ENCODE measurements at places on chromosomes 13 and 19.

DNA sequence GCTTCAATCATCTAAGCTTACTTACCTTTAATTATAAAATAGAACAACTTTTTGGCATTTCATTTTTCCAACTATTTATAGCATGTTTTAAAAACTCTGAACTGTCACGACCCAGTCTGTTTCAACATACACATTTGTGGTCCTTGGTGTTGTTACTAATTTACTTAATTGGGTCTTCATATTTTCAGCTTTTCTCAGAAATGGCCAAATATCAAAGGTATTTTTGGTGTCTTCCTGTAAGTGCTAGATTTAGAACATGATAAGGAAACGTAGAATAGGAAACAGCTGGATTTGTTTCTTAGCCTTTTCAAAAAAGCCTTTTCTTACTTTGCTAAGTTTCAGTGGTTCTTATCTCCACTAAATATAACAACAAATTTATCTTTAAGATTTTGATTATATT is 11.4 kb downstream of the LPAR6 start:
- no peak for DNase-seq

GRCh38 chr19:32837531-32837930 is 32.0 kb downstream of the SLC7A9 start:
- DNase-seq, result no peak

DNA sequence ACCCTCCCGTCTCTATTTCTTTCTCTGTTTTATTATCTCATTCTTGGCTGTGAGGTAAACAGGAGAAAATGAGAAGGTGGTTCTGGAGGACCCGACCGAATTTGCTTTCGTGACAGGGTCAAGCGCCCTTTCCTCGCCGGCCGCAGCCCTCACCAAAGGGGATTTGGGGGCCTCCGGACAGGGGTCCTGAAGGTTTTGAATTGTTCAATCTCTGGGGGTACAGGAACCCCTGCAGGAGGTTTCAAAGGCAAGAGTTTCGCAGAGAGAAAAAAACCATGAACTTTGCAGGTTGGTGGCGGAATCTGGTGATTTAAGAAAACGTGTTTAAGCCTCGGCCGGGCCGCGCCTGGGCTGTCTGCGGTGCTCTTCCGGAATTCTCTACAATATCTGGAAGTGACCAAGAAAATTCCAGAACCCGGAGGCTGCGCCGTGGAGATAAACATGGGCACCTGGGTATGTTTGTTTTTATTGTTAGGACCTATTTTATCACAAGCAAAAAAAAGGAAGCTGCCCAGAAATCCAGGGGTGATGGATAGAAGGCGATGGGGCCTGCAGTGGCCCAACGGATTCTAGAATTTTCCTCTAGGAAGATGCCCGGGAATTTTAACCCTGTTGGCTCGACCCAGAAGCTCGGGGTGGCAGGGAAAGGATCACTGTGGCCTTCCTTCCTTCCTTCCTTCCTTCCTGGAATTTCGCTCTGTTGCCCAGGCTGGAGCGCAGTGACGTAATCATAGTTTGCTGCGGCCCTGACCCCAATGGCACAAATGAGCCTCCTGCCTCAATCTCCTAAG is 14.2 kb upstream of the PTBP1 start:
- DNase-seq, result no peak

DNA sequence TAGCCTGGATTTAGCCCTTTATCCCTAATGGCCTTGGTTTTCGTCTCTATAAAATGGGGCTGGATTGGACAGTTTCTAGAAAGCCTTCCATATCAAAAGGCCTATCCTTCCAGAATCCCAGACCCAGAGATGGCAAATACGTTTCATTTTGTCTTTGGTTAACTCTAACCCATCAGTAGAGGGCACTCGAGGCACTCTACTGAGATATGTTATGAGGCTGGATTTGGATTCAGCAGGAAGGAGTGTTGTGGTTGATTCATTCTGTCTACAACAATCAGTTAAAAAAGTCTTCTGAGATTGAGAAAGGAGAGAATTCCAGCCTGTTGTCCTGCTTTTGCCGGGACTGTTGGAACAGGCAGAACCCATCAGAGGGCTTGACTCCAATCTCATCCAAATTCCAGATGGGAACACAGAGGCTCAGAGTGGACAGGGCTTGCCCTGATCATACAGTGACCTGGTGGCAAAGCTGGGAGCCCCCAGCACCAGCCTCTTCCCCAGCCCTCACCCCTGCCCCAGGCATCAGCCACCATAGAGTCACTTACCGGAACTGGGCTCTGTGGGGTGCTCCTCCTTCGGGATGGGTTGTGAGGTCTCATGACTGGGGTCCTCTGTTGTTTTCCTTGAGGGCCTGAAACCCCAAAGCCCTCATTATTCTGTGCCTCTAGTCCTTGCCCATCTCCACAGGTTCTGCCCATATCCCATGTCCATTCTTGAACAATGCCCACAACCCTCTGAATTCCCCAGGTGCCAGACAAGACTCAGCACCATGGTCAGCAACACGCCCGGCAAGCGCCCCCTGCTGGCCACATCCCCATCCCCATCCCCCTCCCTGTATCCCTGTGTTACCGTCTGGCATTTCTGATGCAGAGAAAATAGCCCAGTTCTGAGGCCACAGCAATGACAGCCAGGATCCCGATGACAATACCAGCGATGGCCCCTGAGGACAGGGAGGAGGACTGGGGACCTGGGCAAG is 12.3 kb upstream of the ZNF180 start:
- DNase-seq, result no peak

- DNase-seq, result no peak
These were observed 1528.6 kb upstream of the SLC10A2 start for GRCh38 chr13:104594806-104595205.

DNA sequence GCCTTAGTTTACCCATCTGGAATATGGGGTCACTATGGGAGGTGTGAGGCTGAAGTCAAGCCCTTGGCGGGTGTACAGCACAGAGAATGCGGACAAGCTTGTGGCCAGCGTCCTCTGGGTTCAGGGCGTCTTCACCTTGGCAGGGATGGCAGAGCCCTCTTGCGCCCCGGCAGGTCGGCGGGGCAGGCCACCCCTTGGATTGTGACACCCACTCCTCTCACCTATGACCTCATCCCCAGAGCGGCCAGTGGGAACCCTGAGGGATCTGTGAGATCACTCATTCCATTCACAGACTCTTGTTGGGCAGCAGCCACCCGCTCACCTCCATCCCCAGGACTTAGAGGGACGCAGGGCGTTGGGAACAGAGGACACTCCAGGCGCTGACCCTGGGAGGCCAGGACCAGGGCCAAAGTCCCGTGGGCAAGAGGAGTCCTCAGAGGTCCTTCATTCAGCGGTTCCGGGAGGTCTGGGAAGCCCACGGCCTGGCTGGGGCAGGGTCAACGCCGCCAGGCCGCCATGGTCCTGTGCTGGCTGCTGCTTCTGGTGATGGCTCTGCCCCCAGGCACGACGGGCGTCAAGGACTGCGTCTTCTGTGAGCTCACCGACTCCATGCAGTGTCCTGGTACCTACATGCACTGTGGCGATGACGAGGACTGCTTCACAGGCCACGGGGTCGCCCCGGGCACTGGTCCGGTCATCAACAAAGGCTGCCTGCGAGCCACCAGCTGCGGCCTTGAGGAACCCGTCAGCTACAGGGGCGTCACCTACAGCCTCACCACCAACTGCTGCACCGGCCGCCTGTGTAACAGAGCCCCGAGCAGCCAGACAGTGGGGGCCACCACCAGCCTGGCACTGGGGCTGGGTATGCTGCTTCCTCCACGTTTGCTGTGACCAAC is at the start of gene SPACA4:
Gene SPACA4 (plus strand): TSS at position 280 of the 896 bp plus-strand sequence. CDS start 237 bp downstream, at position 517.
- no peak for DNase-seq

DNA sequence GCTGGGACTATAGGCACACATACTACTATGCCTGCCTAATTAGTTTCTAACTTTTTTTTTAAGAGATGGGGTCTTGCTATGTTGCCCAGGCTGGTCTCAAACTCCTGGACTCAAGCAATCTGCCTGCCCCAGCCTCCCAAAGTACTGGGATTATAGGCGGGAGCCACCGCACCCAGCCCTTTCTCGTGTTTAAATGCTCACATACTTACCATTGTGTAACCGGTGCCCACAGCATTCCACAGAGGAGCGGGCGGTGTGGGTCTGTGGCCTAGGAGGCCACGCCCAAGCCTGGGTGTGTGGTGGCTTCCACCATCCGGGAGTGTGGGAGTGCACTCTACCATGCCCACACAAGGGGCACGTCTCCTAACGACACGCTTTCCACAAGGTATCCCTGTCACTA is 7.7 kb downstream of the LMNB2 start:
- no peak for DNase-seq

DNA sequence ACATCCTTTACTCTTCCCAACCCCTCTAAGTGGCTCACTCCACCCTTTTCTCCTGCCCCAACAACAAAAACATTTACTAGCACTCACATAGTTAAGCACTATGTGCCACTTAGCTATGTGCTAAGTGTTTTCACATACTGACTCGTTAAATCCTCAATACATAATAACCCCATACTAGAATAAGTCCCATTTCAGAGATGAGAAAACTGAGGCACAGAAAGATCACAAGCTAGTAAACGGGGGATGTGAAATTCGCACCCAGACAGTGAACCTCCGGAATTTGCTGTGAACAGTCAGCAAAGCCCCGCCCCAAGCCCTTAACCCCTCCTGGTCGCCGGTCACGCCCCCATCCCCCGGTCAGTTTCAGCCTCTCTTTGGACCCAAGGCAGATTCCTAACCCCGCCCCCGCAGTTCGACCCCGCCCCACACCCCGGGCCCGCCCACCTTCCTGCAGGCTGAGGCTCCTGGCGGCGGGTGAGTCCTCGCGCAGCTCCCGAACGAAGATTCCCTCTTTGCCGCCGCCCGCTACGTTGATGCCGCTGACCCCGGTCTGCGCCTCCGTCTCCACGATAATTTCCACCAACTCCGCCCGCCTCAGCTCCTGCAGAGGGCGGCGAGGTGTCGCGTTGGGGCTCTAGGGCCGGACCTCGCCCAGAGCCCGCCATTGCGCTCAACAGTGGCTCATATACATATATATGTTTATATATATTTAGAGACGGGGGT is 9.8 kb downstream of the PRX start:
- peak; percentile 94 for DNase-seq

DNA sequence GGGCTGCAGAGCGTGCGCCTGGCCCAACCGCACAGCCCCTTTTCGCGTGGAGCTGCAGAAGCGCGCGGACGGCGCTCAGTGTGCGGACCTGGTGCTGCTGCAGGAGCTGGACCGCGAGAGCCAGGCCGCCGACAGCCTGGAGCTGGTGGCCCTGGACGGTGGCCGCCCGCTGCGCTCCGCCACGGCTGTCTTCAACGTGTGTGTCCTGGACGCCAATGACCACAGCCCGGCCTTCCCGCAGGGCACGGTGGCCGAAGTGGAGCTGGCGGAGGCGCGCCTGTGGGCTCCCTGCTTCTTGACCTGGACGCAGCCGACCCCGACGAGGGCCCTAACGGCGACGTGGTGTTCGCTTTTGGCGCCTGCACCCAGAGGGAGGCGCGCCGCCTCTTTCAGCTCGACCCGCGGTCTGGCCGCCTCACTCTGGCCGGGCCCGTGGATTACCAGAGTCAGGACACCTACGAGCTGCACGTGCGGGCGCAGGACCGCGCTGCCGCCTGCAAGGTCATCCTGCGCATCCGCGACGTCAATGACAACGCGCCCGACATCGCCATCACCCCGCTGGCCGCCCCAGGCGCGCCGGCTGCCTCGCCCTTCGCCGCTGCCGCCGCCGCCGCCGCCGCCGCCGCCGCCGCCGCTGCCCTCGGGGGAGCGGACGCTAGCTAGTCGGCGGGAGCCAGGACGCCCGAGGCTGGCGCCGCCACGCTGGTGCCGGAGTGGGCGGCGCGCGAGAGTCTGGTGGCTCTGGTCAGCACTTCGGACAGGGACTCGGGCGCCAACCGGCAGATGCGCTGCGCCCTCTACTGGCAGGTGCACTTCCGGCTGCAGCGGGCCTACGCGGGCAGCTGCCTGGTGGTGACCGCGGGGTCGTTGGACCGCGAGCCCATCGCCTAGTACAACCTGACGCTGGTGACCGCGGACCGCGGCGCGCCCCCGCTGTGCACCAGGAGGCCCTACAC is 172.2 kb downstream of the OLFM4 start:
- DNase-seq, result peak; percentile 59

DNA sequence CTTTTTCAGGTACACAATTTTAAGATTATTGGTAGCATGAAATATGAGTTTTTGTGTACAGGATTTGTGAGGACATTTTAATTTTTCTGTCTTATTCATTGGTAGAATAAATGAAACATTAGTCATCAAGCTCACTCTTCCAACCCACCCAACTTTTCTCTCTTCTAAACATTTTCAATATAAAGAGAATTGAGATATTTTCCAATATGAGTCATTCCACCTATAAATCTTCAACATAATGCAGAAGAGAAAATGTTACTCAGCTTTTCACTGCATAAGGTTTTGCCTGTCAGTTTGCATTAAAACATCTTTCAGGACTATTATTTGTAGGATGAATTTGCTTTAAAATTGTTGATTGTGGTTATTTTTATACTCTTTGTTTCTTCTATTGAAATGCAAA is 330.7 kb downstream of the PCDH20 start:
- DNase-seq, result no peak

GRCh38 chr13:31031482-31031881 is 99.0 kb downstream of the TEX26 start:
- DNase-seq, result no peak

- DNase-seq, result no peak
These were observed 622 bp downstream of the RASA3 start for GRCh38 chr13:114131583-114132418.

GRCh38 chr19:16654140-16654539 is 5.8 kb downstream of the SMIM7 start:
- no peak for DNase-seq

- DNase-seq, result no peak
These were observed 391.8 kb downstream of the KLF5 start for GRCh38 chr13:73450583-73450982.

DNA sequence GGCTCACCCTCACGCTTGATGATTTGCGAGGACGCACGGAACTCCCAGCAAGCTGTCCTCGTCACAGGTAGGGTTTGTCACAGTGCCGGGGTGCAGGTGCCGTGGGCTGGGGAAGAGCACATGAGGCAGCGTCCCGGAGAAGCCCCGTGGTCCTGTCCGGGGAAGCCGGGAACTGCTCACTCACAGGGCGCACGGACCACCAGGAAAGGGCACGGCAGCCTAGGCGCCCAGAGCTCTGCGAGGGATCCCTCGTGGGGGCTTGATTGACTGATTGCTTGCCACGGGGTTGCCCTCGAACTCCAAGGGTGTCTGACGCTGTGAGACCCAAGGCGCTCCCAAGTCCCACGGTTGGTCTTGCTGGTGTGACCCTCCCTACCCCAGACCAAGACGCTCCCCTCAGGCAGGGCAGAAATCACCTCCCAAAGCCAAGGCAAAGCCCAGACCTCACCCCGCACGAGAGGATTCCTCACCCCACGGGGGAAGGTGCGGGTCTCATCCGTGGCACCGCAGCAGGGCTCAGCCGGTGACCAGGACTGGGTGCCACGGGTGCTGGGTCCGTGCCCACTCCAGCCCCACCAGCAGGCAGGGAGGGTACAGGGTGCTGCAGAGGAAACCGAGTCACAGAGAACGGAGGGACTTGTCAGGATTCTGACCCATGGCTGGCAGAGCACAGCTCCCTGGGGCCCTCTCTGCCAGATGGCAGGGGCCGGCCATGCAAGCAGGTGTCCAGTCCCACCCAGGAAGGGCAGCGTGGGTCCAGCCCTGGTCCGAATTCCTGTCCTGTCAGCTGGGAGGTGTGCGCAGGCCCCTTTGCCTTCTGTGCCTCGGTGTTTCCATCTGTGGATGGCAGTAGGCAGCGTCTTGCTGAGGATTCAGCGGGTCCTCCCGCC is 7.7 kb downstream of the C2CD4C start:
- no peak for DNase-seq

- no peak for DNase-seq
These were observed 174.7 kb downstream of the DLEU7 start for GRCh38 chr13:50668691-50669271.

All from D721Med (cell line).